Aorta (tissue), 5 donors: ENCODE measurements at places on chromosomes 3 and 15. TPM values are rescaled to one million over a fixed set of nuclear protein-coding genes. Genes with fewer than 3 reads are reported as not detected.
A peak's percentile ranks its signal among the peaks of the same experiment; 100 is the strongest.

DNA sequence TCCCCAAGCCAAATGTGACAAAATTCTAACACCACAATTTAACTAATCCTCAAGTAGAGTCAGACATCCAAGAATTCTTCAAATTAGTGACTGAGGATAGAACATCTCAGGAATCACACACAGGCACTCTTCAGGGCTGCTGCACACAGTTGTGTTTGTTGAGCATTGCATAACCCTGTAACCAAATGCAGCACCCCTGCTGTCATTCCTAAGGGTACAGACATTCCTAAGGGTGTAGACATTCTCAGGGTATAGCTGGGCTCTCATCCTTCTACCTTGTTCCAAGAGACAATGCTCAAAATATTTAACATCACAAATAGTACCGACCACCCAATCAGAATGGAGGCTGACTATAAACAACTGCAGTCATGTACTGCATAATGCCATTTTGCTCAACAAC, 107.1 kb upstream of the UBE2E2 start:
- no peak for DNase-seq

DNA sequence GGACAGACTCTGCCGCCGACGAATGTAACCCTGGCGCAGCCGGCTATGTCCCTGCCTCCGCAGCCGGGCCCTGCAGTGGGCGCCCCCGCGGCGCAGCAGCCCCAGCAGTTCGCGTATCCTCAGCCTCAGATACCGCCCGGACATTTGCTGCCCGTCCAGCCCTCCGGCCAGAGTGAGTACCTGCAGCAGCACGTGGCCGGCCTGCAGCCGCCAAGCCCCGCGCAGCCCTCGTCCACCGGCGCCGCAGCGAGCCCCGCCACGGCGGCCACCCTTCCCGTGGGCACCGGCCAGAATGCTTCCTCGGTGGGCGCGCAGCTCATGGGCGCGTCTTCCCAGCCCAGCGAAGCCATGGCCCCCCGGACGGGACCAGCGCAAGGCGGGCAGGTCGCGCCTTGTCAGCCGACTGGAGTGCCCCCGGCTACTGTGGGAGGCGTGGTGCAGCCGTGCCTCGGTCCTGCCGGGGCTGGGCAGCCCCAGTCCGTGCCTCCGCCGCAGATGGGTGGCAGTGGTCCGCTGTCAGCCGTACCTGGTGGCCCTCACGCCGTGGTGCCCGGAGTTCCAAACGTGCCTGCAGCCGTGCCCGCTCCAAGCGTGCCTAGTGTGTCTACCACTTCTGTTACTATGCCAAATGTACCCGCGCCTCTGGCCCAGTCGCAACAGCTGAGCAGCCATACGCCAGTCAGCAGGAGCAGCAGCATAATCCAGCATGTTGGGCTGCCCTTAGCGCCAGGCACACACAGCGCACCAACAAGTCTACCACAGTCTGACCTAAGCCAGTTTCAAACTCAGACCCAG, 2.4 kb downstream of the TSC22D2 start:
- DNase-seq = peak; percentile 82

The IGDCC3 gene
- total RNA-seq = not detected

DNA sequence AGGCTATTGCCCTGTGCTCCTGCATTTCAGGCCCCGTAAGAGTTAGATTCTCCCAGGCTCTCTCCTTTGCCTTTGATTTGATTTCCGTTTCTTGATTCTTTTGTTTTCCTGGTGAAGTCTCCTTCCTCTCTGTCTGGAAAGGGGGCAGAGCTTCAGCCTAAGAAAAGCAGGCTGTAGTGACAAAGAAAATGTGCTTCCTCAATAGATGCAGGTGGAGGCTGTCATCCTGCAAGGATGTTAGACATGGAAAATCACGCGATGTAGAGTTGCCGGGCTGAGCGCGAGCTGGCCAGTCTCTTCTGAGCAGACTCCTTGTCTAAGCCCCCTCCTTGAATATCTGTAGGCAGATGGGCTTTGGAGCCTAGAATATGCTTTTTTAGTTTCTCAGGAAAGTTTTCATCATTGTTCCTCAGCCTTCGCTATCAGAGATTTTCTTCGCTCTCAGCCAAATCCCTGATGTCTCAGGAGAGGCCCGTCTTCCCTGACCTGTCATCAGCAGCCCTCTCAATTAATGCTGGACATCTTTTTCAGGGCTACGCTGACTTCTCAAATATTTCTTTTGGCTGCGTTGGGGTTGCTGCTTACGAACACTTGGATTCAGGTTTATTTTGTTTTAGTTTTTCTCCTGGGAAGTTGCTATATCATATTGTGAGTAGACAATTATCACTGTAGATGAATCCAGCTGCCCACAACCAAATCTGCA, 163.6 kb downstream of the ITPR1 start:
- DNase-seq = no peak

GRCh38 chr15:58264053-58264971, 126.1 kb downstream of the AQP9 start:
- DNase-seq = no peak
